Stimulated activated CD4-positive, alpha-beta T cell treated with anti-CD3 and anti-CD28 coated beads, Interleukin-1b, Interleukin-23, amount 100 ng/mL, for 1 hour (primary cell): ENCODE measurements at places on chromosomes 5 and 9.

- DNase-seq: no peak
These were observed 499.7 kb downstream of the SLCO4C1 start for GRCh38 chr5:101796427-101796826.

GRCh38 chr9:14827805-14828204 lies 82.4 kb downstream of the FREM1 start:
- no peak for DNase-seq

- DNase-seq: no peak
These were observed 83.2 kb upstream of the ZNF462 start for GRCh38 chr9:106779796-106780195.

- no peak for DNase-seq
These were observed 521.7 kb downstream of the RAB3C start for GRCh38 chr5:59104400-59105127.

DNA sequence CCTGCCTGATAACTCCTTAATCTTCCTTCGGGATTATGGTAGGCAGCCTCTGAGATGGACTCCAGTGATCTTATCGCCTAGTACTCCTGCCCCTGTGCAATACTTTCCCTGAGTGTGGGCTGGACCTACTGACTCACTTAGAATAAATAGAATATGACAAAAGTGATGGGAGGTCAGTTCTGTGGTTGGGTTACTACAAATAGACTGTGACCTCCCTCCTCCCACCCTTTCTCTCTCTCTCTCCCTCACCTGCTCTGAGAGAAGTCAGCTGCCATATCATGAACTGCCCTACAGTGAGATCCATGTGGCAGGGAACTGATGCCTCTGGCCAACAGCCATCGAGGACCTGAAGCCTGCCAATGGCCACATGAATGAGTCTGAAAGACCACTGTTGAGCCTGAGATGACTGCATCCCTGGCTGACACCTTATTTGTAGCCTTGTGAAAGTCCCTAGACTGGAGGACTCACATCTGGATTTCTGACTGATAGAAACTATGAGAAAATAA lies 31.7 kb downstream of the NRG2 start:
- no peak for DNase-seq

DNA sequence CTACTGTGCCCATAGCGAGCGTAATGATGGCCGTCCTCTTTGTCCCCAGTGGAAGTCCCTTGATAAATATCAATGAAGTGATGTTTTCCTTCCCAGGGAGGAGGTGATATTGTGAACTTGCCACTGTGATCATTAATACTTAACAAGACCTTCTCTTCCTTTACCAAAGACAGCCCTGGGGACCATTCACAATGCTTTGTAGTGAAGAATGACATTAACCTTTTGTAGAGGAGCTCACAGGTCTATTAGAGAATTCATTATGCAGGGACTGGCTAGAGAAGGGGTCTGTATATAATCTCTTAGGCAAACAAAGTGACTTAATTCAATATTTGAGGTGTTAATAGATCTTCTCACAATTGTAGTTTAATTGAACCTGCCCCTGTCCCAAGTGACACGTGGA lies 452.9 kb upstream of the DMAC1 start:
- DNase-seq: no peak

GRCh38 chr9:111197256-111197655 lies 132.8 kb downstream of the OR2K2 start:
- no peak for DNase-seq

DNA sequence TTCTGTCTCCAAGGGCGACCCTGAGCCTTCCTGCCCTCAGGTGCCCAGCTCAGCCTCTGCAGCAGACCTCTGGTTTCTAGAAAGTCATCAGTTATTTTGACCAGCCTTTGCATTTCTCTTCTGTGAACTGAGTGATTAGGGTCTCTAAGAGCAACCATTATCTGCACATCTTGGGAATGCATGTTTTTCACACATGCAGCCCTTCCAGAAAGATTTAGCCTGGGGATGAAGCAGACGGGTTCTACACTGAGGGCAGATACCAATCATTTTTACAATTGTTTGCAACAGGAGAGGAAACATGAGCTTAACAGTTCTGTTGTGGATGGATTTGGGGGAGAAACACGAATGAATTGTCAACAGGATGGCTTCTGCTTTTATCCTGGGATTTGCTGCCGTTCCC lies 90.1 kb upstream of the PITX1 start:
- DNase-seq: no peak

- DNase-seq: no peak
These were observed 26.1 kb downstream of the MAMDC2 start for GRCh38 chr9:70069704-70070103.
